Iris pigment epithelial cell (primary cell): ENCODE measurements at places on chromosomes 6 and 20.

DNA sequence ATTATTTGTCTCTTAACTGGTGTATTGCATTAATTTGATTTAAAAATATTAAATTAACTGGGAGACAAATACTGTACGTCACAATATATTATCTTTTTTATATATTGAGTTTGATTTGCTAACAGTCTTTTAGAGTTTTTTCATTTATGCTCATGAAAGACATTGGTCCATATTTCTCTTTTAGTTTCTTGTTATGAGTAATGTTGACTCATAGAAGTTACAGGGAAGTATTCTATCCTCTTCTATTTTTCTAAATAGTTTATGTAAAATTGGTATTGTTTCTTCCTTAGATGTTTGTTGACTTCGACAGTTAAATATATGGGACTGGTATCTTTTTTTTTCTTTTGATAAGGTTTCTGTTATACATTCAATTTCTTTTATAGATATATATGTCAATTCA is 1115.6 kb upstream of the CITED2 start:
- DNase-seq: peak; percentile 51

- DNase-seq: no peak
Measured at GRCh38 chr20:24241466-24241865, 228.0 kb upstream of the SYNDIG1 start.

DNA sequence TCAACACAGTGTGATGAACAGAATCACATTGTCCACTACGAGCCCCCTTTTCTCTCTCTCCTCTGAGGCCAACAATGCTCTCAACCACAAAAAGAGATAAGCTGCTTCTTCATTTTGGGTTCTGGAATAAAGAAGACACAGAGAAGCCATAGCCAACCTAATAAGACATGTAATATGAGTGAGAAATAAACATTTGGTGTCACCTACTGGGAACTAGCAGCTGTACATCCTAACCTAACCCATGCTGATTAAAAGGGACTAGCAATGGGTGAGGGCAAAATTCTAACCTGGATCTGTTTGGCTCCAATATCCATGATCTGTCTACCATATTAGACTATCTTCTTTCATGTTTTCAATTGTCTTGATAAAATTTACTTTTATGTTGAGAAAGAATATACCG is 369.1 kb upstream of the MARCKS start:
- no peak for DNase-seq

GRCh38 chr6:141077355-141078333 is 1055.1 kb upstream of the GJE1 start:
- DNase-seq: peak; percentile 21

DNA sequence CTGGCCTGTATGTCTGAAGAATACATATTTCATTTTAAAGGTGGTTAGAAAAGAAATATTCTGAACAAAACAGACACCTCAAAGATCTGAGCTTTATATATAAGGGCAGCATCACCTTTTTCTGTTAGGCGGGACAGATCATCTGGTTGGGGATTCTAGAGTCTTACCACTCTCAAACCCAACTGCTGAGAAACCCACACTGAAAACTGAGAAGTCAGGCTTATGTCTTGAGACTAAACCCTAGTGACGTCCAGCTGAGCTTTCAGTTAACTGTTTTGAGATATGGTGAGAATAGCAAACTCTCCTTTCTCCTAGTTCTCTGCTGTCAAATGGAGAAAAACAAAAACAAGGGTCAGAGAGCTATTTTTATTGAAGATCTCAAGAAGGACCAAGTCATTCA is 63.7 kb upstream of the CCN6 start:
- no peak for DNase-seq

GRCh38 chr6:97437087-97437486 is 154.1 kb upstream of the MMS22L start:
- DNase-seq: peak; percentile 29

DNA sequence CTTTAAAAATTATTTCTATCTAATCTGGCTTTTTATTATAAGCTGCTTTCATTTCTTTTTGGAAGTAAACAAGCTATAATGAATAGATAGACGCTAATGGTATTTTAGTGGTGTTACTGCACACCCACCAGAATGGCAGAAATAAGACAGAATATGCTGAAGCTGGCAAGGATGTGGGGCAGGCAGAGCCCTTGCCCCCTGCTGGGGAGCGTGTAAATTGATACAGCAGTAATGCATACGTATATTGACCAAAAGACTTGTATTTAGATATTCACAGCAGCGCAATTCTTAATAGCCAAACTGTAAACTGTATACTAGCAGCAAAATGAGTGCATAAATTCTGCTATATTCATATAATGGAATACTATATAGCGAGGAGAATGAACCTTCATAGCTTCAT is 35.3 kb downstream of the TMEM181 start:
- DNase-seq: no peak

GRCh38 chr6:112223070-112223861 is 31.1 kb downstream of the LAMA4 start:
- peak; percentile 93 for DNase-seq

DNA sequence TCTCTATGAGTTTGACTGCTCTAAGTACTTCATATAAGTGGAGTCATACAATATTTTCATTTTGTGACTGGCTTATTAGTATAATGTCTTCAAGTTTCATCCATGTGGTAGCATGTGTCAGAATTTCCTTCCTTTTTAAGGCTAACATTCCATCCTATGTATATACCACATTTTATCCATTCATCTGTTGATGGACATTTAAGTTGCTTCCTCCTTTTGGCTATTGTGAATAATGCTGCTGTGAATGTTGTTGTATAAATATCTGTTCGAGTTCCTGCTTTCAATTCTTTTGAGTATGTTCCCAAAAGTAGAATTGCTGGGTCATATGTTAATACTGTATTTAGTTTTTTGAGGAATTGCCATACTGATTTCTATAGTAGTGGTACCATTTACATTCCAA is 79.5 kb downstream of the PTPRA start:
- no peak for DNase-seq

DNA sequence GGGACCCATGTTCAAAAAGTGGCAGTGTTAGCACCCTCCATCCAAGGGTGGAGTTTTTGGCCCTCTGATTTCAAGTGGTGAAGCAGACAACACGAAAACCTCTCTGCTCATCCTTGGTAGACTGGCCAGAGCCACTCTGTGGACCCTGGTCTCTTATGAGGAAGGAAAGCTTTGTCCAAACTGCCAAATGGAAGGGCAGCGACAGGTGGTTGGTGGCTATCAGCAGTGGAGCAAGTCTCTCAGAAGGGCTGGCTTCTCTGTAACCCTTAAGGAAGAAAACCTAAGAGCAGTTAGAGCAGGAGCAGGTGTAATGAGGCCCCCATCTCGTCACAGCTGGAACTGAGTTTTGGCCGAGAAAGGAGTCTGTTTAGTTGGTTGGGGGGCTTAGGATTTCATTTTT is 155.8 kb downstream of the SLC16A10 start:
- no peak for DNase-seq

- no peak for DNase-seq
Measured at GRCh38 chr6:6760002-6760401, 171.5 kb downstream of the LY86 start.

GRCh38 chr20:25220810-25221591 is 25.5 kb downstream of the ENTPD6 start:
- DNase-seq: no peak

- DNase-seq: no peak
Measured at GRCh38 chr6:26272171-26272637, 92.8 kb upstream of the BTN3A2 start.
